ENCODE measurements at places on chromosomes 5 and 9.

DNA sequence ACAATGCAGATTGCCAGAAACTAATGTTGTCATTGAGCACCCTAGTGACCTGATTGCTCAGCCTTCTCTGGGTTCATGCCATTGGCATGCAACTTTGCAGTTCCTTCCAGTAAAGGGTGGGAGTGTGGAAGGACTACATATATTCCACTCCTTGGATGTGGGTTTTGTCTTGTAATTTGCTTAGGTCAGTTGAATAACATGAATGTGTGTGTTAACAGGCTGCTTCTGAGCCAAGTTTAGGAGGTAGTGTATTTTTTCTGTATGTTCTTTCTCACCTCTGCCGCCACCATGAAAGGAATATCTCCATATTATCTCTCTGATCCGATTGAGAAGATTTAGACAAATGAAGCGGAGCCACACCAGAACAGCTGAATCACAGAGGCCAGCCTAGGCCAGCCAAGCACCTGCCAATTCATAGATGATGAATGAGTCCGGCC is 1929.6 kb upstream of the CDH6 start:
- DNase-seq = no peak

DNA sequence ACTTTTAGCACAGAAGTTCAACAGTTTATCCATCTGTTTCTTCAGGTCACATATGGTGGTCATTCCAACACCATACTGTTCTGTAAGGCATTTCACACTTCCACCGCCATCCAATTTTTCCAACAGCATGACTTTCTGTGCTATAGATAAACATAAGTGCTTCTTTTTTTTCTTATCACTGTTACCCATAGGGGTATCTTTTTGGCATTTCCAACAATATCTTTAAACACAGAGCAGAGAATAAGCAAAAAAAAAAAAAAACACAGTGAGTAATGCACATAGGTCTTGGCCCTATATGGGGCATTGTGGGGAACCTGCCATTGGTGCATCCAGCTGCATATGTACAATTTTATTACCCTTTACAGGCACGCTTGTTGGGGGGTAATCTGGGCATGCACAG is 12.2 kb upstream of the ZNF367 start:
- no peak for DNase-seq

- no peak for DNase-seq
Observed at GRCh38 chr9:112233769-112234168, 58.7 kb upstream of the SUSD1 start.

GRCh38 chr9:109907400-109907799 is 127.4 kb downstream of the PALM2AKAP2 start:
- peak; percentile 65 for DNase-seq

- no peak for DNase-seq
Observed at GRCh38 chr5:130955041-130955440, 210.0 kb downstream of the HINT1 start.

DNA sequence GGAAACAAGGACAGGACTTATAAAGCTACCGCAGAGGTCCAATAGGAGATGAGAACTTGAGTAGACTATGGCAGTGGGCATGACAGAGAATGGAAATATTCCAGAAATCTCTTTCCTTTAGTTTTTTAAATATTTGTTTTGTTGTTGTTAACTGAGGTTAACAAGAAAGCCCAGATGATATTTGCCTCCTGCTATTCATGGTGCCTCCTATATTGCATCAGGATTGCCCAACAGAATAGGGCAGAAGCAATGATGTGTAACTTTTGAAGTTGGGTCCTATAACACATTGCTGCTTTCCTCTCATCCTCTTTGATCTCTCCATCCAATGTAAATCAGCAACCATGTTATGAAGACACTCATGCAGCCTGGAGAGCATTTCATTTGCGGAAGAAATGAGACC is 42.8 kb downstream of the PDE4D start:
- DNase-seq = no peak

GRCh38 chr9:87599901-87600610 is 102.4 kb downstream of the DAPK1 start:
- DNase-seq = no peak

- DNase-seq = no peak
Observed at GRCh38 chr9:114771889-114772288, 34.0 kb downstream of the TNFSF15 start.

GRCh38 chr5:2029206-2029605 is 146.5 kb upstream of the IRX4 start:
- no peak for DNase-seq

DNA sequence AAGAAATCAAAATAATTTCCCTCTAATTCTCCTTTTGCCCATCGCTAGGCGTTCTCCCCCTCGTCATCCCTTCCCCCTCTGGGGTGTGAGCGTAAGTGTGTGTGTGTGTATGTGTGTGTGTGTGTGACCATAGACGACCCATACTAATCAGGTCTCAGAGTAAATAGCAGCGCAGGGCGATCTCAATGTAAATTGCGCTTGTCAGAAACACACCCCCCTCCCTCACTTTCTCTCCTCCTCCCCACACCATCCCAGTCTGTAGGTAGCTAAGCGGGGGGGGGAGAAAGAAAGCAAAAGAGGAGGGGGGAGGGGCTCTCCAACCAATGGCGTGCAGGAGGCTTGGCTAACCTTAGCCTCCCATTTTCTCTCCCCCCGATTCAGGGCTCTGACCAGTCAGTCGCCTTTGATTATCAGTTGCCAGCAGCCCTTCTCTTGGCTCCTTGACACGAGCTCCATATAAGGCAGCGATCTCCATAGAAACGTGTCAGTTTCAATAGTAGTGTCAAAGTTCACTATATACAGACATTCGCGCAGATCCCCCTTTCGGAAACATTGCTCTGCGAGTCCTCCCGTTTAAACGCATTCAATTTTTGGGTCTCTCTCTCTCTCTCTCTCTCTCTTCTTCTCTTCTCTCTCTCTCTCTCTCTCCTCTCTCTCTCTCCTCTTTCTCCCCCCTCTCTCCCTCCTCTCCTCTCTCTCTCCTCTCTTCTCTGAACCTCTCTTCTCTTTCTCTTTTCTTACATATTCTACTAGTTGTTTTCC is at the start of gene NR2F1:
Gene NR2F1 (plus strand): TSS at position 546 of the 762 bp plus-strand sequence. CDS start 1,802 bp downstream, outside the sequence.
- DNase-seq = peak; percentile 79
